Brain microvascular endothelial cell (primary cell): ENCODE measurements at places on chromosomes 7 and 10.

GRCh38 chr7:32381024-32381601 is 109.1 kb downstream of the LSM5 start:
- DNase-seq, result no peak

- no peak for DNase-seq
Measured at GRCh38 chr10:91627344-91628102, 5.3 kb downstream of the PPP1R3C start.

DNA sequence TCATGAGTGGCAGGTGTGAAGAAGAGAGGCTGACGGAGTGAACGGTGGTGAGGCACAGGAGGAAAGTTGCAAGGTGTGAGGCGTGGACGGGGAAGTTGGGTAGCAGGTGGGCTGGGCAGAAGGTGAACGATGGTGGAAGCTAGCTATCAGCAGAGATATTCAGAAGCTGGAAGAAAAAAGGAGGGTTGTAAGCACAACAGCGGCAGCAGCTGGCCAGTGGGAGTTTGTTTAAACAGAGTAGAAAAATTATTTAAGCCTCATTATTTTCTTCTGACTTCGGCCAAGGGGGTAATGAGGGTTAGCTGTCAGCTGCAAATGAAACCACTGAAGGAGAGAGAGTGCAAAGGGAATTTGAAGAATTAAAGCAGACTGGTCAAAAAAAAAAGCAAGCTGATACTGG is 62.1 kb upstream of the PRKAR2B start:
- no peak for DNase-seq

GRCh38 chr7:17617380-17617779 is 318.9 kb downstream of the AHR start:
- no peak for DNase-seq

DNA sequence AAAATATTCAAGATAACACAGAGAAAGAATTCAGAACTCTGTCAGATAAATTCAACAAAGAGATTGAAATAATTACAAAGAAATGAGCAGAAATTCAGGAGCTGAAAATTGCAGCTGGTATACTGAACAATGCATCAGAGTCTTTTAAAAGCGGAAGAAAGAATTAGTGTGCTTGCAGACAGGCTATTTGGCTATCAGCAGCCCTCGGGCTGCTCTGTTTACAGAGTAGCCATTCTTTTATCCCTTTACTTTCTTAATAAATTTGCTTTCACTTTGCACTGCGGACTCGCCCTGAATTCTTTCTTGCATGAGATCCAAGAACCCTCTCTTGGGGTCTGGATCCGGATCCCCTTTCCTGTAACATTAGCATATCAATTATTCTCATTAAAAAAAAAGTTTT is 1040.0 kb downstream of the SORCS3 start:
- no peak for DNase-seq

GRCh38 chr7:117669818-117670217 is 190.0 kb downstream of the CFTR start:
- no peak for DNase-seq

- DNase-seq, result no peak
Measured at GRCh38 chr7:73621168-73622063, 2.9 kb downstream of the MLXIPL start.

- DNase-seq, result no peak
Measured at GRCh38 chr7:127390186-127390816, 2.2 kb downstream of the ZNF800 start.

DNA sequence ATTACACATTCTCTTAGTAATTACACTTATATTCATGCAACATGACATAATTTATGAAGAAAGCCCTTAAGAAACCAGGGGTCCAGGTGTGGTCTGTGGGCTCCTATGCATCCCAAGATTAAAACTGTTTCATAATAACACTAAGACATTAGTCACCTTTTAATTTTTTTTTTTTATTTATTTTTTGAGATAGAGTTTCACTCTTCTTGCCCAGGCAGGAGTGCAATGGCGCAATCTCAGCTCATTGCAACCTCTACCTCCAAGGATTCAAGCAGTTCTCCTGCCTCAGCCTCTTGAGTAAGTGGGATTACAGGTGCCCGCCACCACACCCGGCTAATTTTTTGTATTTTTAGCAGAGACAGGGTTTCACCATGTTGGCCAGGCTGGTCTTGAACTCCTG is 12.5 kb downstream of the GDI2 start:
- no peak for DNase-seq

GRCh38 chr10:80416479-80417098 is 8.2 kb downstream of the PRXL2A start:
- DNase-seq, result peak; percentile 20

GRCh38 chr10:71796749-71797405 is 23.6 kb upstream of the VSIR start:
- no peak for DNase-seq

GRCh38 chr10:89549510-89549909 is 14.1 kb upstream of the SLC16A12 start:
- no peak for DNase-seq

GRCh38 chr7:40697653-40698052 is 562.8 kb downstream of the SUGCT start:
- no peak for DNase-seq

DNA sequence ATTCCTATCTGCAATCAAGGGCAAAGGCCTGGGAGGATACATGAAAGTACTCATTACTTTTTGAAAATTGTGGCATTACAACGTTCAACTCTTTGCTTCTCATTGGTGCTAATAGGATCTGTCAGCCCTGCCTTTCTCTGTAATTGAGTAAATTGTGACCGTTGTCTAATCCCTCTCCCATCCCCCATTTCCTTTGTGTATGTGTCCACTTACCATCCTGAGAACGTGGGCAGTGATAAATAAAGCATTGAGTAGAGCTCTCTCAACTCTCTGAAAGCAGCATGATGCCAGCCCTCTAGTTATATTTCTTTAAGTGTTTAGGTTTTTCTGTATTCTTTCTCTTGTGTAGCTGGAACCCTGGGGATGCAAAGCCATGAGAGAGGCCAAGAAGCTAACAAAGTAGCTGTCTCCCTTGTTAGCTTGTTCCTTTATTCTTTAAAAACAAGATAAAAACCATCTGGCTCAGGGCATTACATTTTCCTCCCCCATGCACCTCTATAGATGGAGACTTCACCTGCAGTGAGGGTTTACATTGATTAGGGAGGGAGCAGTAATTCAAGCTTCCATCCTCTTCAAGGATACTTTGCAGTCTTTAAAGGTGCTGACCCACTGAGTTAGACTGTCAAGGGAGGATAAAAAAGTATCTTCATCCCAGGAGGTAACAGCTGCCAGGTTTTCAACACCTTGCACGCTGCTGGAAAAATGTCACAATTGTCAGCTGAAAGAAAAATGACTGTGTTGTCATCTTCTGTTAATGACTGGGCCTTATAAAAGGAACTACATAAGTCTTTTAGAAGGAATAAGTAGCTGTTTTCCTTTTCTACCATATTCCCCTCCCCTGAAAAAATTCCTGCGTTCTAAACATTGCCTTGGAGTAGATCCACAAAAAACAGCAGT is 112.3 kb downstream of the BTRC start:
- no peak for DNase-seq

DNA sequence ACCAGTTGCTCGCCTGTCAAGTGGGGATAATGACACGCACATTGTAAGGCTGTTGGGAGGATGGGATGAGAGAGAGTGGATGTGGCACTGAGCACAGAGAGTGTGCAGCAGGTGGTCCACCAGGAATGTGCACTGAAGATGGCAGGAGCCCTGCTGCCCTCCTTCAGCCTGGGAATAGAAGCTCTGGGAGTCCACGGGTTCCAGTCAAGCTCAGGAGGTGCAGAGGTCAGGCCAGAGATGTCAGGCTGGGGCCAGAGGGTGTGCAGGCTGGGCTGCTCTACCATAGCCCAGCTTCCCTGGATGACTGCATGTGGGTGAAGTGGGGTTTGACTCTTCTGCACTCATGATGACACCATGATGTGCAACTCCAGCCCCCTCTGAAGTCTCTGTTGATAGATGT is 58.7 kb downstream of the C10orf120 start:
- no peak for DNase-seq

GRCh38 chr7:47803846-47804245 is 144.4 kb downstream of the PKD1L1 start:
- DNase-seq, result no peak

GRCh38 chr10:59216178-59216869 is 39.9 kb downstream of the PHYHIPL start:
- DNase-seq, result no peak
